Activated naive CD8-positive, alpha-beta T cell treated with anti-CD3 and anti-CD28 coated beads, Interleukin-2, amount 50 U/mL, for 24 hours (primary cell): ENCODE measurements at places on chromosomes 3 and 15.

- H3K4me1 ChIP-seq, result no peaks in the 10 kb centered on the region
- H3K4me3 ChIP-seq, result no peak overlapping the region
- DNase-seq, result peak; percentile 10
- H3K27me3 ChIP-seq, result no peaks in the 10 kb centered on the region
- peaks cover 24% of the 10 kb centered on the region for H3K36me3 ChIP-seq
Observed at GRCh38 chr15:45242289-45242688, 9.7 kb upstream of the SLC28A2 start.

- no peak overlapping the region for H3K27ac ChIP-seq
- DNase-seq, result no peak
- H3K4me1 ChIP-seq, result peaks cover 7% of the 10 kb centered on the region
- no peaks in the 10 kb centered on the region for H3K36me3 ChIP-seq
- H3K27me3 ChIP-seq, result peaks cover 47% of the 10 kb centered on the region
Observed at GRCh38 chr3:57158325-57158724, 6.8 kb downstream of the IL17RD start.

DNA sequence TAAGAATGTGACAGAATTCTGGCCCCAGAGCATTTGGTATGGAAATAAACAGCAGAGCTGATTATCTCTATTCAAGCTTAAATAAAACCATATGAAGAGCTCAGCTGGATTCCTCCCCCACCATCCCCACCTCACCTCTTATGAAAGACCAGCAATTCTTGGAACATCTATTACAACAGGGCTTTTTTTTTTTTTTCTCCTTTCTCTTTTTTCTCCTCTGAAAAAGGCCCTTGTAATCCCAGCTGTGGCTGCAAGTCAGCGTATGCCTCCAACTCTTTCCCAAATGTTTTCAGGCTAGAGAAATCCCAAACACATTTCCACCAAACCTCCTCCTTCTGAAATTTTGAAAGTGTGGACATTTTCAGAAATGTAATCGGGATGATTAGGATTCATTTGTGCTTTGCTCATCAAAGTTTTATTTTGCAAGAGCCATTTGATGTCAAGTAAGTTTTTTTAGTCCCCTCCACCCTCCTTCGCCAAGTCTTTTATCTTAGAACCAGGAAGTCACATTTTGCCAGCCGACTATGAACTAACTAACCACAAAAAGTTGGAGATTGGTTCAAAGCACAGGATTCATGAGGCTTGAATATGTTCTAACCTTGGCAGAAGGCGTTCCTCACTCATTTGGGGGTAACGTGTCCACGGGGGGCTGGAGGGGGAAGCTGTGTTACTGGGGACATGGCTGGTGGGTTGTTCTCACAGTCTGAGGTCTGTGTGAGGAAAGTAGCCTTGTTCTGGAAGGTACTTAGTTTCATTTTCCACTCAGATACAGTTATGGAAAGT lies 142.0 kb upstream of the PDZRN3 start:
- H3K36me3 ChIP-seq, result no peaks in the 10 kb centered on the region
- H3K27me3 ChIP-seq, result no peaks in the 10 kb centered on the region
- no peaks in the 10 kb centered on the region for H3K4me1 ChIP-seq
- H3K4me3 ChIP-seq, result no peak overlapping the region
- no peak overlapping the region for H3K27ac ChIP-seq
- no peak for DNase-seq

- no peak overlapping the region for H3K27ac ChIP-seq
- no peak for DNase-seq
- H3K36me3 ChIP-seq, result no peaks in the 10 kb centered on the region
Observed at GRCh38 chr3:56154297-56154696, 314.0 kb downstream of the ERC2 start.

- H3K36me3 ChIP-seq, result no peaks in the 10 kb centered on the region
- H3K4me3 ChIP-seq, result no peak overlapping the region
- H3K4me1 ChIP-seq, result peaks cover 12% of the 10 kb centered on the region
- H3K27me3 ChIP-seq, result peaks cover 55% of the 10 kb centered on the region
- no peak for DNase-seq
- no peak overlapping the region for H3K27ac ChIP-seq
Observed at GRCh38 chr3:127489357-127489756, 101.2 kb downstream of the TPRA1 start.

DNA sequence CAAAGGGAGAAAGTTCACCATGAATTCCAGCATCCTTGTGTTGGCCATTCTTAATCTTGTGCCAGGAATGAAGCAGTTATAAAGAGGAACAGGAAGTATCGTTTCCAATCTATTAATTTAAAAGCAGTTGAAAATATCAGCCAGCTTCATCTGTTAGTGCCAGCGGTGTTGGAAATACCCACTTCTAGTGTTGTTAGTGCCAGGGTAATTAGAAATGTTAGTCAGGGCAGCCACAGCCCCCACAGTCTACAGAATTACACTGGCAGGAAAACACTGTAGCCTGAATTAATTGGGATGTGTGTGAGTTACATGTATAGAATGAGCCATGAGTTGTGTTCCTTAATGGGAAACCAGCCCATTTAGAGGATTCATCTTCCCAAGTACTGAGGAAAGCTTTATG lies 127.8 kb downstream of the GHSR start:
- H3K36me3 ChIP-seq, result peaks cover 13% of the 10 kb centered on the region
- H3K4me1 ChIP-seq, result peaks cover 17% of the 10 kb centered on the region
- H3K27ac ChIP-seq, result no peak overlapping the region
- no peaks in the 10 kb centered on the region for H3K27me3 ChIP-seq

DNA sequence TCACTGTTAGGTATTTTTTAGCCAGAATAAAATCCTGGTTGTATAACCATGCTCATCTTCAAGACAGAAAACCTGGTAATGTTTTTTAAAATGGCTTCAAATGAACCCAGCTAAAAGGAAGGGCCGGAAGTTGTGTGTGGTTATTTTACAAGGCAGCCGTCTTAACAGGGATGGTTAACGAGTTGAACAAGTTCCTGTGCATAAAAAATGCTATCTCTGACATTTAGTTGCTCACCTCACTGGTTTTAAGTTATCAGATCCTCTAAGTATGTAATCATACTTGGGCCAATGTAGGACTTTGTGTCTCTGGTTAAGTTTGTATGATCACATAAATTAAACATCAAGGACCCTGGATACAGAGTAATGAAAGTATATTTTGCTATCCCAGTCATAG lies 2.1 kb downstream of the ATP11B start:
- peak overlapping the region; percentile 93 for H3K27ac ChIP-seq
- no peak for DNase-seq
- peak overlapping the region; percentile 92 for H3K4me3 ChIP-seq
- no peaks in the 10 kb centered on the region for H3K27me3 ChIP-seq
- H3K4me1 ChIP-seq, result peaks cover 36% of the 10 kb centered on the region
- H3K36me3 ChIP-seq, result peaks cover 4% of the 10 kb centered on the region

- peak; percentile 73 for DNase-seq
- H3K4me1 ChIP-seq, result peaks cover 2% of the 10 kb centered on the region
- H3K27me3 ChIP-seq, result no peaks in the 10 kb centered on the region
- H3K27ac ChIP-seq, result no peak overlapping the region
- no peak overlapping the region for H3K4me3 ChIP-seq
Observed at GRCh38 chr3:172673210-172673679, 37.6 kb downstream of the NCEH1 start.

DNA sequence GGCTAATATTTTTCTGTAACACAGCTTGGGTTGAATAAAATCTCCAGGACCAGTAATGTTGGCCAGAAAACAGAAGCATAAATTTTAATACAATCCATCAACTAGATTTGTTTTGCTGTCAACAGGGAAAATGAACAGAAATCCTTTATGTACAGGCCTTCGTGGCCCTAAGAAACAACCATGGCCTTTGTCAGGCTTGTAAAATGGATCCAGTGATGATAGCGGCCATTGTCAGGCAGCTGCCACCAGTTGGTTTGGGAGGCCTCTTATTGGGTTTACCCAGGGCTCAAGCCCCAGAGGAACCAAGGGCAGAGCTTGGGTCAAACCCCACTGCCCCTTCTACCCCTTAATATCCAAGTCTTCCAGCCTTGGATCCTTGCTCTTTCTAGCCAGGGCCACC lies 5.6 kb upstream of the FYCO1 start:
- peaks cover 5% of the 10 kb centered on the region for H3K4me1 ChIP-seq
- no peak for DNase-seq
- H3K36me3 ChIP-seq, result no peaks in the 10 kb centered on the region
- H3K27me3 ChIP-seq, result peaks cover 8% of the 10 kb centered on the region
- no peak overlapping the region for H3K27ac ChIP-seq

DNA sequence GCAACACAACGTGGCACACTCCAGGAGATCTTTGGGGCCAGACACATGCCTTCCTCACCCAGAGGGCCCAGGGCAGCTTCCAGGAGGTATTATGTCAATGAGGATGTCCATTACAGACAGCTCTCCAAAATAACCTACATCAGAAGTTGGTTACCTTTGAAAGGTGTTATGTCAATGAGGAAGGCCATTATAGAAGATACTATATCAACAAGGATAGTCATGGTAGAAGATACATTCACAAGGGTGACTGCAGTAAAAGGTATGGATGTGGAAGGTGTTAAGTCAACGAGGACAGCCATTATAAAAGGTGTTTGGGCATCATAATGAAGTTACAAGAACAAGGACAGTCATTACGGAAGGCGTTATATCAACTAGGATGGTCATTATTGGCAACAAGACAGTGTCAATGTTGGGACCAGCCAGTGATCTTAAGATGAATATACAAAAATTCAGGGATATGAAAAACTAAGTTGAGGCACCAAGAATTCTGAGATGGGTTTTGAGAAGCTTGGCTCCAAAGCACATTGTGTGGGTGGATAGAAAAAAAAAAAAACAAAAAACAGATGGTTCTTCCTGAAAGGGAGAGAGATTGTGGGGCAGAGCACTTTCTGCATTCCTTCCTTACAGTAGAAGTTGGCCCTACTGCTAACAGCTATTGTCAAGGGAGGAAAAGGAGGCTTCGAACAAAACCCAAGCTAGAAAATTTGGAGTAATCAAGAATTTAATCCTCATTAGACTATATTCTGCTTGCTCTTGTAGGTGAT lies 11.2 kb downstream of the CDCP1 start:
- no peaks in the 10 kb centered on the region for H3K36me3 ChIP-seq
- no peak overlapping the region for H3K4me3 ChIP-seq
- H3K27me3 ChIP-seq, result peaks cover 14% of the 10 kb centered on the region

- H3K36me3 ChIP-seq, result peaks cover 2% of the 10 kb centered on the region
- DNase-seq, result no peak
- peaks cover 22% of the 10 kb centered on the region for H3K27me3 ChIP-seq
- H3K4me1 ChIP-seq, result peaks cover 45% of the 10 kb centered on the region
Observed at GRCh38 chr15:48962662-48963523, 826 bp downstream of the SHC4 start.

DNA sequence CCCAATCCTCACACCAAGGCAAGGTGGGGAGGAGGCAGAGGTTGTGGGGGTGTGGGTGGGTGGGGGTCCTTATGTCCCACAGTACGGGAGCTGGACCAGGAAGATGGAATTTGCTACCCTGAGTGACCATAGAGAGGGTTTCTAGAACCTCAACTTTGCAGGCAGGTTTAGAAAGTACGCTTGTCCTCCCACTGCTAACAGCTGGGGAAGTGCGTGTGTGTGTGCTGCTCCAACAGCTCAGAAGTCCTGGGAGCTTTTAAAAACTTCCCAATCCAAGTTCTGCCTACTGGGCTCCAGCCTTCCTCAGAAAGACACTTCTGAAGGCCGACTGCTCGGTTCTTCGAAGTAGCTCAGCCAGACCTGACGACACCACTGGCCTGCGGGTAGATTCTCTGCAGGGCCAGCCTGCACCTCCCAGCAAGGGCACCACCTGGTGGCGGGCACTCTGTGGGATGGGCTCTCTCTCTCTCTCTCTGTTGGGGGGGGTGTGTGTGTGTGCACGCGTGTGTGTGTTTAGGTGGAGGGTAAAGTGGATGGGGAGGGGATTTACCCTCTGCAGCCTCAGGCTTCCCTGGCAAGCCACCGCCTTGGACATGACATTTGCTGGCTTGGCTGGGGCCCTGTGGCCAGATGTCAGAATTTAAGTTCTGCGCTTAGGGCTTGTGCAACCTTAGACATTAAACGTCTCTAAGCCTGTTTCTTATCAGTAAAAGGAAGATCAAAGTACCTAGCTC lies 15.6 kb downstream of the TMEM158 start:
- peaks cover 25% of the 10 kb centered on the region for H3K27me3 ChIP-seq
- H3K27ac ChIP-seq, result no peak overlapping the region
- no peaks in the 10 kb centered on the region for H3K36me3 ChIP-seq
- no peak overlapping the region for H3K4me3 ChIP-seq
- H3K4me1 ChIP-seq, result peaks cover 20% of the 10 kb centered on the region
- DNase-seq, result peak; percentile 82

DNA sequence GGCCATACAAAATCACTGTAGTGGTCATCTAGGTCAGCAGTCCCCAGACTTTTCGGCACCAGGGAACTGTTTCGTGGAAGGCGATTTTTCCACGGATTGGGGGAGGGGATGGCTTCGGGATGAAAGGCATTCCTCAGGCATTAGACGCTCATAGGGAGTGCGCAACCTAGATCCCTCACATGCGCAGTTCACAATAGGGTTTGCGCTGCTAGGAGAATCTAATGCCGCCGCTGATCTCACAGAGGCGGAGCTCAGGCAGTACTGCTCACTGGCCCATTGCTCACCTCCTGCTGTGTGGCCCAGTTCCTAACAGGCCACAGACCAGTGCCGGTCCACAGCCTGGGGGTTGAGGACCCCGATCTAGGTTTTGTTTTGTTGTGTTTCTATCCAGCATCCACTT lies 200.1 kb downstream of the SLC9A9 start:
- no peak for DNase-seq
- no peaks in the 10 kb centered on the region for H3K36me3 ChIP-seq
- H3K27ac ChIP-seq, result no peak overlapping the region
- no peaks in the 10 kb centered on the region for H3K27me3 ChIP-seq

DNA sequence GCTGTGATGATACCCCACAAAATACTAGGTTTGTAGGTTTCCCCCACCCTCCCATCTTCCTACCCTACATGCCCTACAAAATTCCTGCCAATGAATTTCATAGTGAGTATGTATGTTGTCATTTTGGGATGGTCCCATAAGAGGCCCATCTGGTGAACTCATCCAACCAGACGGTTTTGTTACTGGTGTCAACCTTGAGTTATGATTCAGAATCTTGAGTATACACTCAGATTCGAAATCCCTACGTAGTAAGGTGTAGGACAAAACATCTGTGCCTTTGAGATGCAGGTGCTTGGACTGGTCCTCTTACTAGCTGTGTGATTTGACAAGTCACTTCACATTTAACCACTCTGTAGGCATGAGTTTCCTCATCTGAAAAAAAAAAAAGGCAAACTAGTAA lies 3.6 kb downstream of the SIAH2 start:
- no peaks in the 10 kb centered on the region for H3K27me3 ChIP-seq
- peaks cover 74% of the 10 kb centered on the region for H3K36me3 ChIP-seq
- no peak for DNase-seq
- peaks cover 60% of the 10 kb centered on the region for H3K4me1 ChIP-seq
- H3K4me3 ChIP-seq, result peak overlapping the region; percentile 94

DNA sequence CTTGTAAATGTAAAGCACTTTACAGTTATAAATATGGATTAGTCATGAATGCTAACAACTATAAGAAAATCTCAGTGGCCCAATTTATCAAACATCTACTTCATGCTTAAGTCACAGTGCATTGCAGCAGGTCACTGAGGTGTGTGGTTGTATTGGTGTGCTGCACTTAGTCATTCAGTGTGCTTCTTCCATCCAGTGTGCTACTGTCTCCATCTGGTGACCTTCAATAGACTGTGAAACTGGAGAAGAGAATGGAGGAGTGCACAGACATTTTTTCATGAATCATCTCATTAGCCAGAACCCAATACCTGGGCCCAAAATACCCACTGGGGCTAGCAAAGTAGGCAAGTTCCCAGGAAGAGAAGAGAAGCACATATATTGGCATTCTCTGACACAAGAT lies 199.6 kb downstream of the SHOX2 start:
- no peaks in the 10 kb centered on the region for H3K36me3 ChIP-seq
- no peaks in the 10 kb centered on the region for H3K4me1 ChIP-seq
- H3K4me3 ChIP-seq, result no peak overlapping the region
- peaks cover 2% of the 10 kb centered on the region for H3K27me3 ChIP-seq
